ENCODE measurements at places on chromosomes 4 and X.
A peak's percentile ranks its signal among the peaks of the same experiment; 100 is the strongest.

- no peak for DNase-seq
Measured at GRCh38 chr4:139955600-139955999, 198.4 kb downstream of the MAML3 start.

DNA sequence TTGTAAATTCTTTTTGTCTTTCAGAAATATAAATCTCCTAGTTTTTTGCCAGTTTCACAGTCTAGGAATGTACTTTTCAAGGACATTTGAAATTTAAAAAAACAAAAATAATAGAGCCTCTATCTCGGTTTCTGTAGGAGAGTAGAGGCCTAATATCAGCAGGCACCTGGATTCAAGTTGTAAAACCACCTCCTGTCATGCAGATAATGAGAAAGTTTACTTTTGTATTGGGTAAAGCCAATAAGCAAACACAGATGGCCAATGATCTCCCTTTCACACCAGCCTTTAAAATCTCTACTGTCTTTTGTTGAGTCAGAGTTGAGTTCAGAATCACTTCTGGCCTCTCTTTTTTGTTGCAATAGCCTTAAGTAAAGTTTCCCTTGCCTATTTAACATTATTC is 1499.9 kb downstream of the PCDH18 start:
- DNase-seq, result peak; percentile 6

GRCh38 chr4:14078326-14078725 is 450.8 kb upstream of the BOD1L1 start:
- no peak for DNase-seq

- DNase-seq, result no peak
Measured at GRCh38 chrX:149908308-149908707, 21.1 kb upstream of the HSFX4 start.

DNA sequence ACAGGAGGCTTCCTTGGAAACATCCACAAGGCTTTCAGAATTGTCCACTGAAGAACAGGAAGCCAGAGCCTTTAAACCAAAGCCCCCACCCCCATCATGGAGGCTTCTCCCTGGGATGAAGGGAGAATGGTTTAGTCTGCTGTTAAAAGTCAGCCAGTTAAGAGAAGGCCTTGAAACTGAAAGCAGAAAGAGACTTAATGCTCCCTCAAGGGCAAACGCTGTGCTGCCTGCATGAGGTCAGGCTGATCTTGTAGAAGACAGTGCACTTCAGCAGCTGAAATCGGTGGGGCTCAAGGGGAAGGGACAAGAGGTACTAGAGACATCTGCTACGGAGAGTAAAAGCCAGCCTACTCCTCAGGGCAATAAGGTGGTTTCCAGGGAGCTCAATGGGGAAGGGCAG is 69.0 kb downstream of the HPRT1 start:
- DNase-seq, result no peak

GRCh38 chr4:55612341-55612740 is 20.3 kb upstream of the PDCL2 start:
- no peak for DNase-seq

GRCh38 chr4:76745240-76745639 is 152.7 kb downstream of the SOWAHB start:
- no peak for DNase-seq

GRCh38 chr4:99573735-99574368 is 772 bp upstream of the MTTP start:
- DNase-seq, result no peak

DNA sequence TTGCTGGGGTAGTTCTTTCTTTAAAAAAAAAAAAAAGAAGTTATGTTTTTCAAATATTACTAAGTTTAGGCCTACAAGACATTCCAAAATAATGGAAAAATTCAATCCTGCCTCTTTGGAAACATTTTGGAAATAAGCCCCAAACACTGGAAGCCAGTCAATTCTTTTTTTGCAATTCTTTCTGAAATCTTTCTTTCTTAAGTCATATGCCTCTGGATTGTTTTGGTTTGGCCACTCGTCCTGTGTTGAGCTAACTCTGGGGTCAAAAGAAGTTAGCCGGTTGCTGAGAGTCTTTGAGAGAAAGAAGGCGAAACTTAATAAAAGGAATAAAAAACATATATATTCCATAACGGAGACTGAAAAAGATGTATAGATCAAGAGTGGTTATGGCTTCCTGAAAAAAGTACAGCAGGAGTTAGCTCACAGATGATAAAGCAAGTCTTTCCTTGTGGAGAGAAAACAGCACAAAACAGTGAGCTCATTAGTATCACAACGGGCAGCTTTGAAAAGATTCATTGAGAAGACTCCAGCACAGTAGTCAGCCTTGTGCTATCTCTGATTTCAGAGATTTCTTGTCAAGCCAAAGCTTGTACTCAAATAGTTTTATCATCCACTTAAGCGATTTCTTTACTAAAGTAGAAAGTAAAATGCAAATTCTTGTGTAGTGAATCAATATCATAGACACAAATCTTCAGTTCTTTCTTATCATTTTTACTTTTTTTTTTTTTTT is 64.8 kb downstream of the PLS3 start:
- no peak for DNase-seq

- DNase-seq, result no peak
Measured at GRCh38 chr4:81326581-81326980, 111.6 kb upstream of the PRKG2 start.

GRCh38 chr4:57168982-57169381 is 58.8 kb upstream of the IGFBP7 start:
- no peak for DNase-seq

- no peak for DNase-seq
Measured at GRCh38 chr4:160894128-160894527, 1269.7 kb downstream of the FSTL5 start.

- no peak for DNase-seq
Measured at GRCh38 chrX:67612231-67612630, 68.4 kb downstream of the AR start.

DNA sequence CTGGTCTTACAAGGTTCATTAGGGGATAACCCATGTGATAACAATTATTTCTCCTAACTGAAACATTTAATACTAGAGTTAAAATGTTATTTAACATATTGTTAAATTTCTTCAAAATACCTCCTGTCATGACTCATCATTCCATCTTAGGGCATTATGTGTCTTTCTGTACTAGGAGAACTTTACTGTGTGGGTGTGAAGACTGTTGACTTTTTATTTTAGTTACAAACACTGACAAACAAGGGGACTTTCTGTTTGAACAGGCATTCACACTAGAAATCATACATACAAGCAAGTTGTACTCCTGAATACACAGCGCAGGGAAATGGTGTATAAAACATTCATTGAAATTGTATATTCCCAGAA is 175.9 kb downstream of the FBXW7 start:
- no peak for DNase-seq

DNA sequence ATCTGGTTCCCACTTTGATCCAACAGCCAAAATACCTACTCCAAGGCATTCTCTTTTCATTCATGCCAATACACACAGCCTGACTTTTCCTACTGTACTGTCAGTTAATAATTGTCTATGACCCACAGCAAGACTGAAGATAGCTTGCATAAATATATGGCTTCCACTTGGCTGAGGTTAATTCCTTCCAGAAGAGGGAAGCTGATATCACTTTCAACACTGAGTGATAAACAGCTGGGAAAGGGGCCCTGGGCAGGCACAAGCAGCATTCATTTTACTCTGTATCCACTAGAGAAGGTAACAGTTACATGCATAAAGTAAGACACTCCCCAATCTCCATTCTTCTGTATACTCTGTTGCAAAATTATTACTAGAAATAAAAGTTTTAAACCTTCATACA is 200.2 kb upstream of the UGT8 start:
- no peak for DNase-seq

DNA sequence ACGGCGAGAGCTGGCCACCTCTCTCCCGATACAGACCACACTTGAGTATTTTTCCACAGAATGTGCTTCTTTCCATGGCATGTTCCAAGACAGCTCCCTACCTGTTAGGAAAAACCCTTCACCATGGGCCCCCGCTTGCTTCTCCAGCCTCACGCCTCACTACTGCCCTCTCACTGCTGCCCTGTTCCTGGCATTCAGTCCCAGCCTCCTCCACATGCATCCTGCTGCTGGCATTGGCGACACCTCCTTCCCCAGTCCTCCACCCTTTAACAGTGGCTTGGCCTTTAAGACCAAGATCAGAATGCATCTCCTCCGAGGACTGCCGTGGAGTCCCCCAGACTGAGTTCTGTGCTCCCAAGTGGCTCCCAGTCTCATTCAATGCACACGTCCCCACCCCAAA is 10.7 kb downstream of the PNMA6F start:
- DNase-seq, result no peak

DNA sequence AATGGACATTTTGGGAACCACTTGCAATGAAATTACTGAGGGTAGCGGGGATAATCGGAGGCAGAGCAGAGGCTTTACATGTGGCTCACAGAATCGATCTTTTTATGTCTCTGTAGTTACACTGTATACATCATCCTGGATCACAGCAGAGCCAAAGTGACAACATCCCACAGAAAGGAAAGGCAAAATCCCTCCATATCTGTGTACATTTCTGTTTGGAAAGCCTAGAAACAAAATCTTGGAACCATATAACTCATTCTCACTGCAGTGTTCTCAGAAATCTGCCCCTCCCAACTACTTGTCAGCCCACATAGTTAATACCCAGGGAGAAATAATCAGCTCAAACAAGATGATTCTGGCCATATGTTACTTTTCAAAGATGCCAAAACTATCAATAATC is 211.6 kb downstream of the DCLK2 start:
- no peak for DNase-seq

GRCh38 chr4:45688341-45688740 is 435.5 kb downstream of the GABRG1 start:
- DNase-seq, result no peak

- no peak for DNase-seq
Measured at GRCh38 chrX:86946569-86946968, 571.0 kb upstream of the KLHL4 start.

GRCh38 chr4:55866290-55866907 is 13.0 kb downstream of the EXOC1 start:
- DNase-seq, result no peak

DNA sequence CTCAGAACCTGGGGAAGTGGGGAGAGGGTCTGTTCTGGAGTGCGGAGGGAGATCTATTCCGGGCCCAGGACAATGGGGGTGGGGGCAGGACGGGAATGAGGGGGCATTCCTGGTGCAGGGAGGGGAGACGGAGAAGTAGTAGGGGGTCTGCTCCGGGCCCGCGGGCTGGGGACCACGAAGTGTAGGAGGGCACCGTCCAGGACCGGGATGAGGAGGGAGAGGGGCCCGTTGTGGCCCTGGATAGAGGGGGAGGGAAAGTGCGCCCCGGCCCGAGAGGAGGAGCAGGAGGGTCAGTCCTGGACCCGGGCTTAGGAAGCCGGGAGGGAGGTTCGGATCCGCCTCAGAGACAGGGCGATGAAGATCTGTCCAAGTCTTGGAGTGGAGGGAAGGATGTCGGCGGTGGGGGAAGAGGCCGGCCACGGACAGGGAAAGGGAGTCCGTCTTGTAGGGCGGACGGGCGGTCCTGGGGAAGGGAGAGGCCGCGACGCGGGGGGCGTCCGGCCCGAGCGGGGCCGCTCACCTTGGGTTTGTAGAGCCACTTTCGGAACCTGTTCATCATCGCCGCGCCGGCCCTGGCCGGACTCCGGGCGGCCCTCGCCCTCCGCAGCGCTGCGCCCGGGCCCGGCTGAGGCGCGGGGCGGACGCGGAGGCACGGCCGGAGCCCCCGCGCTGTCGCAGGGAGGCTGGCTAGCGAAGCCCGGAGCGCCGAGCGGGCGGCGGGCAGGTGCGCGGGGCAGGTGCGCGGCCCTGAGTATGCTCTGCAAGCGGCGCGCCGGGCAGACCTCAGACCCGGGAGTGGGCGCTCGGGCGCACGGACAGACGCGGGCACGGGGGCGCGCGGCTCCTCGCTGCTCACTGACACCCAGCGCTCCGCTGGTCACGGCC is at the start of gene ZFYVE28:
Gene ZFYVE28 (minus strand): TSS at position 881 of the 885 bp plus-strand sequence. CDS start 322 bp downstream, at position 559.
- DNase-seq, result no peak

- DNase-seq, result no peak
Measured at GRCh38 chrX:2676794-2677675, 14.1 kb upstream of the CD99 start.

- DNase-seq, result no peak
Measured at GRCh38 chr4:155114790-155115189, 93.6 kb upstream of the NPY2R start.

GRCh38 chrX:65971151-65971550 is 68.7 kb downstream of the VSIG4 start:
- DNase-seq, result no peak

DNA sequence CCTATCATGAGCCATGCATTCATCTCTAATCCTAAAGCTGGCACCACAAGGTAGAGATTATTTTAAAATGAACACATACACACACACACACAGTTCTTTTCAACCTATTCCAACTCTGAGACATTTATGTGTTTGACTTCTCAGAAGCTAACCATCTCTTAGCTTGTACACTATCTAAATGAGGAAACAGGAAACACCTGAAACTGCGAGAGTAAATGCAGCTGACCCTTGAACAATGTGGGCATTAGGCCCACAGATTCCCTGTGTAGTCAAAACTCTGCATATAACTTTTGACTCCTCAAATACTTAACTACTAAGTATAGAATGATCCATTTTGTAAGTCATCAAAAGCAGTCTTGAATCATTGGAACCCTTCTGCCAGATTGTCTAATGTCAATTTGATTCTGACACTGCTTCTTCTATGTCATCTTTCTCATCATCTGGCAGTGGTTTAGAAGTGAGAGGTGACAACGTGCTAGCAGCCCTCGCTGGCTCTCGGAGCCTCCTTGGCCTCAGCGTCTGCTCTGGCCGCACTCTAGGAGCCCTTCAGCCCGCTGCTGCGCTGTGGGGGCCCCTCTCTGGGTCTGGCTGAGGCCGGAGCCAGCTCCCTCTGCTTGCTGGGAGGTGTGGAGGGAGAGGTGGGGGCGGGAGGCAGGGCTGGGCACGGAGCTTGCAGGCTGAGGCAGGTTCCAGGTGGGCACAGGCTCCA is 21.4 kb upstream of the IL15 start:
- DNase-seq, result no peak

DNA sequence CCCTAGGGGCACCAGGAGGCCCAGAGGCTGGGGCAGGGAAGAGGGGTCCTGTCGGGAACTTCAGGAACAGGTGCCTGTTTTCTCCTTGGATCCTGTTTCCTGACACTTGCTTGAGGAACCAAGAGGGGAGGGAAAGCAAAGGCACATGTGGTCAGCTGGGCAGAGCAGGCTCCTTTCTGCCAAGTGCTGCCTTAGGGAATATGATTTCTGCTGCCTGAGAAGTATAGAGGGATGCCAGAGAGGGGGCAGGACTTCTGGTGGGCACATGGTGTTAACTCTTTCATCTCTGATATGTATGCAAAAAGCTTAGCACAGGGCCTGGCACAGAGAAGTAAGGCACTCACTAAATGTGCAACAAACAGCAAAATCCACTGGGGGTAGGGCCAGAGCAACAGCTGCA is 51.2 kb upstream of the PJA1 start:
- DNase-seq, result no peak

GRCh38 chr4:113112338-113112978 is 63.0 kb downstream of the ANK2 start:
- DNase-seq, result no peak

DNA sequence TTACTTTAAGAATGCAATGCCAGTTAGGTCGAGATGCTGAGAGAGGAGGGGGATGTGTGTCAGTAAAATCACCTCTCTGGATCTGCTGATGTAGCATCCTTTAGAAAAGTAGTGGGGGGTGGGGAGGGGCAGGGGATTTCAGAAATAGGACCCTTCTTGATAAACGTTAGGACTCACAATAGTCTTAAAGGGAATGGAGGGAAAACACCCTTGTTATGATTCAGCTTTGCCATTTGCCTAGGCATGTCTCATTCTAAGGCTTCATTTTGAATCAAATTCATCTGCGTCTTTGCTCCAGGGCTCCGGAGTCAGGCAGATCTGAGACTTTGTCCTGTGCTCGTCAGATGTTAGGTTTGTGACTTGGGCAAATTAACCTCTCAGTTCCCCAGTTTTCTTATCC is 879 bp downstream of the SH2D1A start:
- no peak for DNase-seq

All from SHP77 (cell line).